Endodermal cell (in vitro differentiated cells): ENCODE measurements at places on chromosomes 12 and 14.

DNA sequence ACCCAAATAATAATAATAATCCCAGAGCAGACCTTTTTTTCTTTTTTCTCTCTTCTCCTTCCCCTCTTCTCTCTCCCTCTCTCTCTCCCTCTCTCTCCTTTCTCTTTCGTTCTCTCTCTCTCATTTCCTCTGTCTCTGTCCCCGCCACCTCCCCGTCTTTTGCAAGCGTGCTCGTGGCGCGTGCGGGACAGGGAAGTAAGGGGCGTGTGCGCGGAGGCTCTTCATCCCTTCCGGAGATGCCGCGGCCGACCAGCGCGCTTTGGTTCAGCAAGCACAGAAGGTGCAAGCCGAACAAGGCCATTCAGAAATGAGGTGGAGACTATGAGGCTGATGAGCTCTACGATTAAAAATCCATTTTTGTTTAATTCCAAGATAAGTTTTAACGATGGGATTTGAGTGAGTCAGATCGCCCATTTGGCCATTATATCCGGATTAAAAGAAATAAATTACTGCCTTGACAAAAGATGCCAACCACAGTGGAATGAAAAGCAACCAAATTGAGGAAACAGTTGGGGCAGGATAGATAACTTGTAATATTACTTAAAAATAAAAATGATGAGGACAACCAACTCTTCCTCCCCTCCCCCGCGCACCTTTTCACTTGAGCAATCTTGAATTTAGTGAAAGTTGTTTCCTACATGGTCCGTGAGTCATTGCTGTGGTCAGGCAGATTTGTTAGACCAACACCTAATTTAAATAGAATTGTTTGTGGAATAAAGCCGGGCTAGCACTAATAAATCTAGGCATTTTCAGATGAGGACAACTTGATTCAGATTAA is 1.2 kb upstream of the AMIGO2 start:
- peak; percentile 72 for DNase-seq

DNA sequence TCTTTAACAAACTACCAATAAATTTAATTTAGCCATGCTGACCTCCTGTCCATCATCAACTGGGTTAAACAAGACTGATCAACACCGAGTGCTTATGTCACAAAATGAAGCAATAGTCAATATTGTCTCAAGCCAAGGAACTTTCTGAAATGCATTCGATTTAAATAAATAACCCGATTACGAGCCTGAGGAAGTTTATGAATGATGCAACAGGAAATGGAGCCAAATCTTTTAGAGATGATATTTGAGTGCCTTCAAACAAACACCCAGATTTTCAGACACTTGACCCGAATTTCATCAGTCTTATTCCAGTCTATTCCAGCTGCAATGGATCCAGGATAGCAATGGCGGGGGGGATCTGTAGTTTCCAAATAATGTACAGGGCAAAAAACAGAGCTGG is 27.9 kb downstream of the FAR2 start:
- DNase-seq, result no peak

DNA sequence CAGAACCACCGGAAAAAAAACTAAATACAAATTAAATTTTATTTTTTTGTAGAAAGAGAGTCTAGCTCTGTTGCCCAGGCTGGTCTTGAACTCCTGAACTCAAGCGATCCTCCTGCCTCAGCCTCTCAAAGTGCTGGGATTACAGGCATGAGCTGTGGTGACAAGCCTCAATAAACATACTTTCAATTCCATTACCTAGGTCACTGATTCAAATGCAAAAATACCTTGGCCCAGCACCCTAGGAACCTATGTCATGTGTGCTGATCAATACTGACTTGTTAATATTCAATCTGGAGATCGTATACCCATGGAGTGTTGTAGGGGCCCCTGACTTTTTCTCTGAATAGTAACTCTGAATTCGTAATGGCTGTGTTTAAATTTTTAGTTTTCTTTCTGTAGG is 7.1 kb upstream of the TMEM30B start:
- no peak for DNase-seq

GRCh38 chr12:130338794-130339601 is 1.3 kb downstream of the PIWIL1 start:
- no peak for DNase-seq

- peak; percentile 76 for DNase-seq
Observed at GRCh38 chr12:109999983-110000505, 814 bp downstream of the ANKRD13A start.
